ENCODE measurements at places on chromosomes 12 and 14. TPM values are rescaled to one million over a fixed set of nuclear protein-coding genes. Genes with fewer than 3 reads are reported as not detected.

Gene ZNF664
- total RNA-seq: 77.9 TPM

Gene SOS2
- 41.0 TPM for total RNA-seq

Gene KRT83
- total RNA-seq: not detected

Gene TSPAN19
- total RNA-seq: 0.22 TPM

Gene ATG2B
- total RNA-seq: 44.9 TPM

Gene SELPLG
- 15.1 TPM for total RNA-seq

Gene COL2A1
- total RNA-seq: not detected

Gene OR6C2
- total RNA-seq: not detected

Gene SDS
- total RNA-seq: 0.90 TPM

Gene ENDOU
- total RNA-seq: 0.30 TPM

Gene PKP2
- 45.0 TPM for total RNA-seq

Gene CNTN1
- total RNA-seq: 18.0 TPM

Gene HNF1A
- not detected for total RNA-seq

Gene FERMT2
- 116 TPM for total RNA-seq

Gene MUCL1
- total RNA-seq: not detected

Gene ETNK1
- 37.9 TPM for total RNA-seq

Gene TEX52
- total RNA-seq: not detected

Gene OR10A7
- not detected for total RNA-seq

Gene PRPF40B
- 36.0 TPM for total RNA-seq

Gene MANSC4
- not detected for total RNA-seq

Gene PMCH
- not detected for total RNA-seq

Gene GXYLT1
- 14.7 TPM for total RNA-seq

Gene ERBB3
- total RNA-seq: 96.7 TPM

Gene CLEC7A
- 9.3 TPM for total RNA-seq

Gene VCPKMT
- total RNA-seq: 5.7 TPM

Gene MAP3K9
- 0.87 TPM for total RNA-seq

Gene CMTM5
- 16.7 TPM for total RNA-seq

Gene YAF2
- total RNA-seq: 25.7 TPM

Gene NKX2-8
- not detected for total RNA-seq

Gene RNASE2
- 3.5 TPM for total RNA-seq

Gene LTBP2
- 189 TPM for total RNA-seq

Gene KRT3
- not detected for total RNA-seq

Gene SSTR1
- 2.1 TPM for total RNA-seq

Gene CLEC6A
- total RNA-seq: not detected

Gene OASL
- not detected for total RNA-seq

Gene COX8C
- not detected for total RNA-seq

Gene CYP27B1
- total RNA-seq: 3.0 TPM

Gene DCN
- 1,578 TPM for total RNA-seq

Gene HSPA2
- total RNA-seq: 111 TPM

Gene TTC8
- 14.7 TPM for total RNA-seq

Gene SOX5
- total RNA-seq: 53.8 TPM

Gene LRRK2
- total RNA-seq: 29.6 TPM

Gene SALL2
- 8.5 TPM for total RNA-seq

Gene FAIM2
- total RNA-seq: 27.0 TPM
